Activated CD4-positive, alpha-beta T cell treated with anti-CD3 and anti-CD28 coated beads for 24 hours (primary cell): ENCODE measurements at places on chromosomes 6 and 20.
A peak's percentile ranks its signal among the peaks of the same experiment; 100 is the strongest.

- no peak for DNase-seq
Observed at GRCh38 chr6:113881478-113881980, 24.4 kb downstream of the MARCKS start.

DNA sequence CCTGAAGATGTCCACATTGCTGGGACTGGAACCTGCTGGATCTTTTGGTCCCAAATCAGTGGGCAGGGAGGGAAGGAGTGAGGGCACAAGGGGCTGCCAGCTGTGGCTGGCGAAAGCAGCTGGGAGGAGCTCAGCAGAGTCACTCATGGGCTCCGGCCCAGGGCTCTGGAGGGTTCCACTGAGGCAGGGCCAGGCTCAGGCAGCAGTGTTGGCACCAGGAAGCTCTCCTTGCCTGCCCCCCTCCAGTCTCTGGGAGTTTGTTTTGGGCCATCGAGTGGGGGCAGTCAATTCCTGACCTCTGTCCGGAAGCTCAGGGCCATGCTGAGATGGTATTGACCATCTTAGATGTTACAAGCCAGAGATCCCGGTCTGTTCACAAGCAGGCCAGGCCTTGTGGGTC, 39.1 kb upstream of the IRF4 start:
- DNase-seq = no peak

- DNase-seq = no peak
Observed at GRCh38 chr6:52328729-52329128, 33.2 kb upstream of the PAQR8 start.

- no peak for DNase-seq
Observed at GRCh38 chr6:4346659-4347333, 211.4 kb upstream of the ECI2 start.

DNA sequence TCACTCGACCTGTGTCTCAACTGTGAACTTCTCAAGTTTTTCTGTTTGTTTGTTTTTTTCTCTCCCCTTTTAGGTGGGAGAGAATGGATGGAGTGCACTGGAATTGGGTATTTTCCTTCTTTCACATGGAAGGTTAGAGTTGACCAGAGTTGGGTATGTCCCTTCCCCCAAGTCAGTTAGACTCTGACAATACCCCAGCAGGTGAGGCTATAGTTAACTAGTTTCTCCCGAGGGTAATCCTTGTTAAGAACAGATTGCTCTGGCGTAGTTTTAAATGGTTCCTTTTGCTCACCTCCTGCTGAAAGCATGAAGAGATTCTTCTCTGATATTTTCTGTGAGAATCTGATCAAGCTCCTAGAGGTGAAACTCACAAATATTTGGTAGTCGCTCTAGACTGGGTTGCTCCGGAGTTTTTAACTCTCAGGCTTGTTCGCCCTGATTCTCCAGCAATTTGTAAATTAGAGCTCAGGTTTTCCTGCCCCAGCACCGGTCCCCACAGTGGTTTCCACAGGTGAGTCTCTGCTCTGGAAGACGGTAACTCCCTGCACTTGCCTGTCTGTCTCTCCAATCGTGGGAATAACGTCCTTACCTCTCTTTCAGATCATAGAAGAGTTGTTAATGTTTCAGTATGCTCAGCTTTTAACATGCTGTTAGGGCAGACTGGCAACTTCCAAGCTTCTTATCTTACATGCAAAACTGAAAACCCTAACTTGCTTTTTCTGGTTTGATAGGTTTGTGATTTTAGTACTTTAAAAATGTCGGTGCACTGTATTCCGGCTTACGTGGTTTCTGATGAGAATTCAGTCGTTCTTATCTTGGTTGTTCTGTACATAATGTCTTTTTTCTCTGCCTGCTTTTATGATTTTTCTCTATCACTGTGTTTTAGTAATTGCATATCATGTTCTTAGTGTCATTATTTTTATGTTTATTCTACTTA, 111.2 kb upstream of the HIVEP1 start:
- no peak for DNase-seq

DNA sequence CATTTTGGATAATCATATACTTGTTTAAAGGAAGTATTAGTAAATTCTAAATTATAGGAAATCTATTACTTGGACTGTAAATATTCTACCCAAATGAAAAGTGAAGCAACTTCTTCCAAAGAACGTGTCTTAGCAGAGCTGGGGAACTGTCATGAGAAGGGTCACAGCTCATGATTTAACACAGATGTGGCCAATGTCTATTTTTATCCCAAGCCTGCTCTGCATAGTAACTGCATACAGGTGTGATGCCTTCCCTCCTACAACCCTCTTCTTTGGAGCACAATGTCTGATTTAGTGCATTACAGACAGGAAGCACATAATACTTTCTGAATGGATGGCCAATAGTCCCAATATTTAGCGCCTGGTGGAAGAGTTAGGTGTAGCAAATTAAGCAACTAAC, 138.7 kb upstream of the THEMIS start:
- no peak for DNase-seq

DNA sequence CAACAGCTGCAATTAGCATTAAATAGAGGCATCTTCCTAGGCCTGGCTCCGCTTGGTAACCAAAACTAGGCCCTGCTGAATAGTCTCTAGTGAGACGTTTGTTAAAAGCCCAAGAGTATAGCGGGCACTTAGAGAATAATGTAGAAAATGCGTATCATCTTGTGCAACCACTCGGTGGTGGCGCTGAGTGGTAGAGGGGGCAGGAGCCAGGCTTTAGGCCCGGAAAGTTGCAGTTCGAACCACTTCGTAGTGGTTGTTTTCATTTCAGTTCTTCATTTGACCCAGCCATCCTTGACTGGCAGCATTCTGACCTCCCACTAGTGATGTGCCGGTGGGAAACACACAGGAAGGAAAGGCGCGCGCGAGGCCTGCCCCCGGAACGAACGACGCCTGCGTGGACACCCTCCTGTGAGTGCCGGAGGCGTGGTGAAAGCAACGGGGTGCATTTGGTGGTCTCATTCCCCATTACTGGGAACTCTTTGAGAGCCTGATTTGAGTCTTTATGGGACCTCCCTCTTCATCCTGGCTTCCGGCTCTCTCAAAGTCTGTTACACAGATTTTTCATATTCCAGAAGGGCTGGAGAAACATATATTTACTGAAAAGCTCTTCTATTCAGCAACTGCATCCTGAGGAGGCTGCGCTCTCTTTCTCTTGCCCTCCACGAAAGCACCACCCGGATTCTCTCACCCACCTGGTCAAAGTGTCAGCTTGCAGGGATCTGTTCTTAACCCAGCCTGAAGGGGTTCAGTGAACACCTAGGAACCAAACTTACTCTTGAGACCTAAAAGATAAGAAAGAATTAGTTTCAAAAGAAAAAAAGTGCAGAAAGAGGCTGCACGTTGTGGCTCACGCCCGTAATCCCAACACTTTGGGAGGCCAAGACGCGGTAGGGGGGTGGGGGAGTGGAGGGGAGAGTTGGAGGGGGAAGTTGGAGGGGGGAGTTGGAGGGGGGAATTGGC, 18.2 kb downstream of the GPX5 start:
- DNase-seq = no peak

GRCh38 chr20:40966103-40966502, 62.5 kb upstream of the TOP1 start:
- no peak for DNase-seq

GRCh38 chr6:124947971-124948451, 14.2 kb upstream of the RNF217 start:
- no peak for DNase-seq

- DNase-seq = no peak
Observed at GRCh38 chr20:35395728-35396127, 16.0 kb downstream of the UQCC1 start.

GRCh38 chr6:113930183-113930582, 40.8 kb downstream of the HDAC2 start:
- DNase-seq = no peak

DNA sequence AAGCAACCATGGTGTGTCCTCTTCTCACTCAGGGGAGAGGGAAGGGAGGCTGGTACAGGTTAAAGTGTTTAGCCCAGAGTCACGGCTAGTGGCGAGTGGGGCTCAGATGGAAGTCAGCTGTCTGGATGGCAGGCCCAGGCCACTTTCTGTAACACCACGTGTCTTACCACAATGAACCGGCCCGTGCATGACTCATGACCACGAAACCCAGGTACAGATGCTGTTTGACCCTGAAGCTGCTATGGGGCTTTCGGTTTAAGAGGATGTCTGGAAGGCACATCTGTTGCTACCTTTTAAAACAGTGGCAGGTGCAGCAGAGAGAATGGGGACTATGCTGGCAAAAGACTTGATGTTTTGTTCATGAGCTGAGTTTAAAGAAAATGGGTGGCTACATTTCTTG, 36.5 kb upstream of the MPC1 start:
- DNase-seq = no peak

DNA sequence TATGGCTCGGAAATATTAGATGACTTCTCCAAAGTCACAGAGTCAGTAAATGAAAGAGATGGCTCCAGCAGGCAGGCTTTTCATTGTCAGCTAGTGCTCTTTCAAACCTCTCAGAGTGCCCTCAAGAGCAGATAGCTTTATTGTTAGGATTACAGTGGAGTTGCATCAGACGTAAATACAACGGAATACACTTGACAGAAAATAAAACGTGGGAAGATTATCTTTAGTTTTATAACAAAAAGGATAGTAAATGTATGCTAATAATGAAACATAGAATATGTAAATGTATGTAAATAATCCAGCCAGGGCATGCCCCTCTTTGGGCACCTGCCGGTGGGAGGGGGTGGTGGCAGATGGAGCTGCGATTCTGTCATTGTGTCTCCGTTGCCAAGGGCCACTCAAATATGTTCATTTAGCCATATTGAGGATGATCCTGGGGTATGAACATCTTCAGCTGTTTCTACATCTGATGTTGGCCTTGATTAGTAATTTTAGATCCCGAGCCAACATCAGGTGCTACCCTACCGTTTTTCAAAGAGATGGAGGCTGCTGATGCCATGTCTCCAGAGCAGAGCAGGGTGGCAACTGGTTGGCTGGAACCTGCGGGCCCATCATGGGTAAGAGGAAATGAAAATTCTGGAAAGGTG, 358.3 kb upstream of the SULF2 start:
- DNase-seq = no peak

- DNase-seq = no peak
Observed at GRCh38 chr20:12171923-12172524, 254.3 kb downstream of the BTBD3 start.

GRCh38 chr6:28212510-28213212, 12.4 kb upstream of the ZSCAN9 start:
- peak; percentile 39 for DNase-seq

DNA sequence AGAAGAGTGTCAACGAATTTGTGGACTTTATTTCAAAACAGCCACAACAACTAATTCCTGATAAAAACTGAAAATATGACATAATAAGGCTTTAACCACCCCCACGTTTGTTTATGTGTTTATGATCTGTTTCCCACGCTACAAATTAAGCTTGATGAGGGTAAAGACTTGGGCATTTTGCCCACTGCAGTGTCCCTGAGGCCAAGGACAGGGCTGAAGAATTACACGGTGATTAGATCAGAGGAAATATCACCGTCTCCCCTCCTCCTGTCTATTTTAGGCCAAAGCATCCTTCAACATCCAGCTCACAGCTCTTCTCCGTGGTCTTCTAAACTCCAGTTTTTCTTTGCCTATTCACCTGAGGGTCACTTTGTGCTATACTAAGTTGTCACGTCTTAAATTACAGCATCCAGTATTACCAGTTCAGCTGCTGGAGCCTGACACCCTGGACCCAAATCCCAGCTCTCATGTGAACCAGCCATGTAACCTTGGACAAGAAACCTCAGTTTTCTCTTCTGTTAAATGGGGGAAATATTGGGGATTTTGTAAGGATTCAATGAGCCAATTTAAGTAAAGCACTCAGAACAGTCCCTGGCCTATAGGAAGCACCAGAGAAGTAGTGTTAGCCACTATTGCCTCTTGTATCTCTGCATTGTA, 15.2 kb upstream of the ARFGEF2 start:
- DNase-seq = no peak

GRCh38 chr6:91042656-91043055, 455.8 kb upstream of the MAP3K7 start:
- DNase-seq = no peak
